ENCODE measurements at places on chromosomes 7 and 10.

- DNase-seq, result no peak
These were observed 43.7 kb upstream of the DGKI start for GRCh38 chr7:137890449-137890921.

DNA sequence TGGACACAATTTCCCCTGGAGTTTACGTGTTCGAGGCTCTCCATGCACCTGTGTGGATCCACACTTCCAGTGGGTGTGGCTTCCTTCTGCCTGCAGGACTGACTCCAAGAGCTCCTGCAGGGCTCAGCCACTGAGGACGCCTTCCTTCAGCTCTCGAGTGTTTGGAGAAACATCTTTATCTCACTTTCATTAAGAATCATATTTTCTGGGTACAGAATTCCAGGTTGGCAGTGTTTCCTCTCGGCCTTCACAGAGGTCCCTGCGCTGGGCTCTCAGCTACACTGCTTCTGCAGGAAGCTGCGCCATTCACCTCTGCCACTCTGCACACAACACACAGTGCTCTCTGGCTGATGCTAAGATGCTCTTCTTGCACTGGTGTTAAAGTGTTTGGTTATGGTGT, 69.9 kb upstream of the NKX6-2 start:
- no peak for DNase-seq

- no peak for DNase-seq
These were observed 8.4 kb upstream of the SCART1 start for GRCh38 chr10:133445268-133445732.

DNA sequence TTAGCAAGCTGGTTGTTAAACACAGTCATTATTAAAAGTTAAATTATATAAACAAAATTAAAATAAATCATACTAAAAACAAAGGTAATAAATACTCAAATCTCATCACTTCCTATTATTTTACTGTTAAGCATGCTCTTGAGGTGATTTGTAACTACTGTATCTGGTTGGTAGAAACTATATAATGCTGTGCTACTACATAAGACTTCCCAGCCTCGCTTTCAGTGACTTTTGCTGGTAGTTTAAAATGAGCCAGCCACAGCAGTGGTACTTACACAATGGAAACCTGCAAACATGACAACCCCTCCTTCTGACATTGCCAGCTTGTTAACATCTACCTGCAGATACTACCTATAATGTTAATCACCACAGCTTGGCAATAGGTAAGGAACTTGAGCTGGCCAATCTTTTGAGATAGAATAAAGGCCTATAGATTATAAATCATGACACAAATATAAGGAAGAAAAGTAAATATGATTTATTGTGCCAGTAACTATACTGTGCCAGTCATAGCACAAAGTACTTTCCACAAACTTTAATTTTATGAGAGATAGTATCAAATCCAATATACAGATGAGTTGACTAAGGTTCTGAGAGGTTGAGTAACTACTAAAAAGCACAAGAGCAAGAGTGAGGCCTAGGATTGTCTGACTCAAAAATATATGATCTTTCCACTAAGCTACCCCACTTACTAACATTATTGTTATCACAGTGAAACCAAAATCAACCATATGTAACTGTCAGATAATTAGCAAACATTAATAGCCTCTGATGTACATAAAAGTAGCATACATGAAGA, 181.1 kb upstream of the ASAH2 start:
- no peak for DNase-seq

DNA sequence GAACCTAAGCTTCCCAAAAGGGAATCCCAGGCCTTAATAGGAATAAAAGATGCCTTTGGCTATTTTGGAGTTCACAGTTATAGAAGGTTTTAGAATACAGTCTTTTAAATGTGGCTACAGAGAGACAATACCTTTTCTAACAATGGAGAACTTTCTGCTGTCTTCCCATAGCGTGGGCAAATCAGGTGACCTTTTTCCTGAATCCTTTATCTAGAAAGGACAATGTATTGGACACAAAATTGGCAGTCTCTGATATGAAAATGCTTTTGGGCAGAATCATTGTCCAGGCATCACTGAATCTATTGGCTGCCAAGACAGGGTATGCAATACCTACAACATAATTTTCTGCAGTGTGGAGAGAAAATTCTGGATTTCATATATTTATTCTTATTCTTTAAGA, 7.8 kb upstream of the ABLIM1 start:
- DNase-seq, result no peak

DNA sequence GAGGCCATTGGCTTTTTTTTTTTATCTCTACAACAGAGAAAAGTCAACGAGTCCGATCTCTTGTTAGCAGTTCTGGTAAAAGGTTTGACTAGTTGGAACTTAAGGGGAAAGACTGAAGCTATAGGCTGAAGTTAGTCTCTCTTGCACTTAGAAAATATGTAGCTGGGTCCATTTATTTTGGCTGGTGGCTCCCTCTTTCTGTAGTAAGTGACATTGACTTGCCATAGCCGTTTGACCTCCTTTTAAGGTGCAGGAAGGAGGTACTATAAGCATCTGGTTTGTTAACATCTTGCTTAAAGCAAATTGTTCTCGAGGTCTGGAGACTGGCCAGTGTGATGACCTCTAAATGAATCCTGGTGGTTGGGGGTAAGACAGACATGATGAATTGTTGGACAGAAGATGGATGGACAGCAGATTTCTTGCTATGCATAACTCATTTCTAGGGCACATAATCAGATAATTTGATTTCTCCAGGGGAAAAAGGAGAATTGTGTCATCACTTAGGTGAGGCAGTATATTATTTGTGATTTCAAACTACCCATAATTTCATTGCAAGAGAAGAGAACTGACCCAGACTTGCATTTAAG, 356.3 kb upstream of the GALNT17 start:
- DNase-seq, result no peak

- no peak for DNase-seq
These were observed at the start of gene PRKG1 for GRCh38 chr10:51074238-51075028. TSS of gene PRKG1 (plus strand) at chr10:51074487.

GRCh38 chr7:47649919-47650318, 68.0 kb upstream of the TNS3 start:
- no peak for DNase-seq

GRCh38 chr10:48653944-48654698, 30.6 kb upstream of the WDFY4 start:
- DNase-seq, result no peak

- DNase-seq, result peak; percentile 56
These were observed 32.7 kb downstream of the CALML5 start for GRCh38 chr10:5466451-5467206.

DNA sequence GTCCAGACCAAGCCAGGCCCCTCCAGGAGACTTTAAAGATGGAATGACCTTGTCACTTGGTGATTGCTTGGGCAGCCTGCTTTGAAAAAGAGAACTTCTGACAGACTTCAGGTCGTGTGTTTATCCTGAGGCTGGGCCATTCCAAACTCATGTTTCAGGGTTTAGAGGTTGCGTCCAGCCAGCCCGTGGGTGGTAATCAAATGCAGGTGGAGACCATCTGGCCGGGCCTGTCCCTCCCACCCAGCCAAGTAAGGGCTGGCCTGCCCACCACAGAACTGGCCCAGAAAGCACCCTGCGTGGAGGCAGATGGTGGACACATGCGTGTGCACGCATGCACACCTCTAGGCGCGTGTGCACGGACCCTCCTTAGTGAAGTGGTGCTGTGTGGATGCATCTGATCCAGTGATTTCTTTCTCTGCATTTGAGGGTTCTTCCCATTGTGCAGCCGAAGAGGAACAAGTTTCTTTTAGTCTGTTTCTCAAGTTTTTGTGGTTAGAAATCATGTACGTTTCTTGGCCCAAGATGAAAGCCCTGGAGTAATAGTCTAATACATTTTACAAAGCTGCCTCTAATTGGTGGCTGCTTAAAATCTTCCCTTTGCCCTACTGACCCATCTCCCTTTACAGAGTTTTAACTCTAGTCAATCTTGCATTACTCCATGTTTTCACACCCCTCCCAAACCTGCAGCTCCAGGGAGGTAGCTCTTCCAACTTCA, 43.0 kb downstream of the SUFU start:
- DNase-seq, result no peak

GRCh38 chr10:28014651-28015050, 15.8 kb upstream of the ODAD2 start:
- no peak for DNase-seq

- DNase-seq, result no peak
These were observed 34.1 kb downstream of the SMC3 start for GRCh38 chr10:110601581-110601980.

Data from NCI-H1436 (cell line).